CD4-positive, alpha-beta T cell treated with Interferon alpha-2 for 1 hour (primary cell): ENCODE measurements at places on chromosomes 4 and X.

- DNase-seq = no peak
These were observed 200.5 kb downstream of the CENPC start for GRCh38 chr4:67344594-67345380.

- no peak for DNase-seq
These were observed 498.4 kb downstream of the BCOR start for GRCh38 chrX:39599339-39599738.

GRCh38 chr4:1218634-1219565 is 30.0 kb downstream of the CTBP1 start:
- DNase-seq = no peak

GRCh38 chr4:117063961-117064696 is 21.2 kb downstream of the TRAM1L1 start:
- DNase-seq = no peak

GRCh38 chrX:66912417-66912816 is 273.5 kb upstream of the EDA2R start:
- DNase-seq = no peak

DNA sequence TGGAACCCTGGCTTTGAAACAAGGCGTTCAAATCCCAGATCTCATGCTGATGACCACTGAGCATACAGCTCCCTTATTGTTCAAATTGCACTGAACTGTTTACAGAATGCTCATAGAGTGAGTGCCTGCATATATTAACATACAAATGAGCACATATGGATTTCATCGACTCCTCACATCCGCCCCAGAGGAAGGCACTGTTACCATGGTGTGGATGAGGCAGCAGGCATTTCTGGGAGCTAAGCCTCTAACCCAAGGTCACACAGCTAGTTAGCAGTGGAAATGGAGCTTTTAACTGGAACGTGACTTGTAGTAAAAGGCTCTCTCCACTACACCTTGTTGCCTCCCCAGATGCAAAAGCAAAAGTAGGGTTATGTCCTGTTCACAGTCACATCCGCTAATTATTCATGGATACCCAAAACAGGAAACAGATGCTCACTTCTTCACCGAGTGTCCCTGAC is 289.7 kb downstream of the STK32B start:
- DNase-seq = no peak

GRCh38 chrX:54495814-54496516 is at the start of gene FGD1:
Gene FGD1 (minus strand): TSS chrX:54496234. CDS start chrX:54495432, 802 bp downstream.
- peak; percentile 21 for DNase-seq

- DNase-seq = no peak
These were observed 20.4 kb downstream of the FLNA start for GRCh38 chrX:154354013-154354412.

GRCh38 chrX:68234171-68234910 is 199.0 kb downstream of the OPHN1 start:
- DNase-seq = no peak

GRCh38 chr4:143386812-143387211 is 50.1 kb downstream of the GAB1 start:
- DNase-seq = no peak

DNA sequence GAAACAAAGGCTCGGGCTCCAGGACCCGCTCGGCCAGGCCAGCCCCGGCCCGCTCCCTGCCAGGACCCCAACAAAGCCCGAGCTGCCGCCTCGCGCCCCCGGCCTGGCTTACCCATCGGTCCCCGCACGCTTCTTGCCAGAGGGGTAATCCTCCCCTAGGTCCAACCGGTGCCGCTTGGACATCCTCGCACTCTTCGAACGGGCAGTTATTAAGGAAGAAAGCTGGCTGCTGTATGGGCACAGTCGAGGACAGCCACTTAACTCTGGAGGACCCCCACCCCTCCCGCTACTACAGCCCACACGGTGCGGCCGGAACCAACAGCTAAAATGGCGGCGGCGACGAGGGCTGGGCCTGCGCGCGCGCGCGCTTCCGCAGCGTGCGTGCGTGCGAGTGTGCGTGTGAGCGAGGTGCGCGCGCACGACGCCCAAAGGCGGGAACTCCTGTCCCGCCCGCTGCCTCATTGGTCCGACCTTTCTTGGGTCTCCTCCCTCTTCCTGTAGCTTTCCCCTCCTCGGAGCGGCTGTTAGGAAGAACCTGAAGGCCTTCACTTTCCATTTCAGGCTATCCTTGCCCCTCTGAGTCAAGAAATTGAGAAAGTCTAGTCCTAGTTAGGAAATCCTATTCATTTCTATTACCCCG is at the start of gene DHX15:
TSS of gene DHX15 (minus strand) at position 344 of the 640 bp plus-strand sequence. CDS start at position 183, 161 bp downstream.
- DNase-seq = peak; percentile 96

GRCh38 chr4:87326460-87326859 is 3.8 kb upstream of the HSD17B13 start:
- DNase-seq = no peak

DNA sequence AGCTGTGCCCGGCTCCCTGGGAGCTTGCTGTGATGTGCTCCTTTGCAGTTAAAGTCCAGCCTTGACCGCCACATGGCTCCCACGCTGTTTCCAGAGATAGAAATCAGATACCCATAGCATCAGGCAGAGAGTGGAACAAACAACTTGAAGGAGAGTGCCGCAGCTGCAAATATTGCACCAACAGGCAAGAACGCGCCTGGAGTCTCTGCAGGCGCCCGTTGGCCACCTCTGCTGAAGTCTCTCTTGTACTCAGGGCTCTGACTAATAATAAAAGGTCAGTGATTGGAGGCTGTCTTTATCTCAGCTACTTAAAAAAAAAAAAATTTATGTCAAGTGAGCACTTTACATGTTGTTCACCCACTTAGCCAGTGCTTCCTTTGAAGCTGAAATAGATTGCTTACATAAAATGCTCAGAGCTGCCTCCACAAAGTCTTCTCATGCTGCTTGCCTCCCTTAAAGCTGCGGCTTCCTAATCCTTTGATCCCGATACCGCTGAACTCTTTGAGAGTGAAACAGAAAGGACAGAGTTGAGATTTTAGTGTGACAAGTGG is 30.9 kb upstream of the TENM3 start:
- DNase-seq = no peak

DNA sequence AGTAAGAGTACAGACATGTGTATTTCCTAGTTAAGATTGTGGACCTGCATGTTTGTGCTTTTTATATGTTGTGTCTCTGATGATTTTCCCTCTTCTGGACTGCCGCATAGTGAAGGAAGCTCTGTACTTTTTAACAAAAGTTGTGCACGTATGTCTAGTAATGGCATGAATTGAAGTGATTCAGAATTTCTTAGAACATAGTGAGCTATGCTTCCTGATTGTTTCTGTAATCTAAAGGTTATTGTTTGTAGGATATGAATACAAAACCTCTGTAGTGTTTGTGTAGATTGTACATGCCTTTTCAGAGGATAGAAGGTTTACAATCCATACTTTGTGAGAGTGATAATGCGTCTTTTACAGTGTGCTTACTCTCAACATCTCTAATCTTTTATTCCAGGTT is 37.0 kb upstream of the NUDT6 start:
- no peak for DNase-seq

- no peak for DNase-seq
These were observed 20.3 kb upstream of the VEGFD start for GRCh38 chrX:15404401-15405096.

- DNase-seq = no peak
These were observed 355.4 kb upstream of the NDST3 start for GRCh38 chr4:117678861-117679260.

DNA sequence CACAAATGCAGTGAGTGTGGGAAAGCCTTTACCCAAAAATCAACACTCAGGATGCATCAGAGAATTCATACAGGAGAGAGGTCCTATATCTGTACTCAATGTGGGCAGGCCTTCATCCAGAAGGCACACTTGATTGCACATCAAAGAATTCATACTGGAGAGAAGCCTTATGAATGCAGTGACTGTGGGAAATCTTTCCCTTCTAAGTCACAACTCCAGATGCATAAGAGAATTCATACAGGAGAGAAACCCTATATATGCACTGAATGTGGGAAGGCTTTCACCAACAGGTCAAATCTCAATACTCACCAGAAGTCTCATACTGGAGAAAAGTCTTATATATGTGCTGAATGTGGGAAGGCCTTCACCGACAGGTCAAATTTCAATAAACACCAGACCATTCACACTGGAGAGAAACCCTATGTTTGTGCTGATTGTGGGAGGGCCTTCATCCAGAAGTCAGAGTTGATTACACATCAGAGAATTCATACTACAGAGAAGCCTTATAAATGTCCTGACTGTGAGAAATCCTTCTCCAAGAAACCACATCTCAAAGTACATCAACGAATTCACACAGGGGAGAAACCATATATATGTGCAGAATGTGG is 79.3 kb downstream of the ZNF81 start:
- no peak for DNase-seq

DNA sequence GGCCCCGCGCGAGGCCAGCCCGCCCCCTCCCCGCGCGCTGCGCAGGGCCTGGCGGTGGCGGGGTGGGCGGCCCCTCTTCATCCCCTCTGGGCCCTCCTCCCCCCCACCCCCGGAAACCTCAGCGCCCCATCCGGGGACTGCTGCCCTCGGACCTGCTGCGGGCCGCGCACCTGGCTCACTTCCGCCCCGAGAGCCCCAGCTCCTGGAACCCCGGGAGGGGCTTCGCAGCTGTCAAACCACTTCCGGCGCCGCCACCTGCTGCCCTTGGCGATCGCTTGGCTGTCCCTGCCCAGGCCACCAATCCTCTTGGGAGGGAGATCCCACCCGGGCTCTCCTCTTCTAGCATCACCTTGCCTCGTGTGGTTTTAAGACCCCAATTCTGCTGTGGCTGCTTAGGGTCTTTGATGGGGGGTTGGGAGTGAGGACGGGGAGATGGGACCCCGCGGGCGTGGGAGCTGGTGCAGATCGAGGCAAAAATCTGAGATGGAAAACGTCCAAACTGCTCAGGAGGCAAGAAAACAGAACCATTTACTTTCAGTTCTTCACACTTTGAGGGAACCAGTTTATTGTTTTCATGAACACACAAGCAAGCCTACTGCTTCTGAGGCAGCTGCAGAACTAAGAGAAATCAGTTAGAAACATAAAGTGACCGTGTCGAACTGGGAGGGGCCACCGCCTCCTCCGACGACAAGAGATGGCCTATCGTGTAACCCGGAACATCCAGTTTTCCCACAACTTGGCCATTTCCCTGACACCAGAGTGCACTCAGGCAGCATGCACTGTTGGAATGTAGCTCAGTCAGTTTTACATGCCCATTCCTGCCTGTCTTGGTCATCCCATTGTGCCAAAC is 754 bp downstream of the MTMR1 start:
- DNase-seq = peak; percentile 76

DNA sequence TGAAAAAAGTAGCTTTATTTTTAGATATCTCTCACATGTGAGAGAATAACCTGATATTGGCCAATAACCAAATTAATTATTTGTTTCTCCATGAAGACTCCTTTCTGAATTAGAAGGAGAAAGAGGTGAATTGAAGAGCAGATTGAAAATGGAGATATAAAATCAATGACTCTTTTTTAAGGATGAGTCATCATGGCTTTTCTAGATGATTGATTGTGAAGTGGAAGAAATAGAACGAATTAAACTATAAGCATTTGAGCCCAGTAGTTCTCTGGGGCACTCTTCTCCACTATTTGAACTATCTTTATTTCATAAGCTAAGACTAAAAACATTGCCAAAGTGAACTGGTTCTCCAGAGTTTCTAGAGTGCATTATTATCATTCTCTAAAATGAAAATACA is 137.2 kb upstream of the EDNRA start:
- no peak for DNase-seq

GRCh38 chrX:530726-531610 is 99.6 kb upstream of the SHOX start:
- DNase-seq = no peak

DNA sequence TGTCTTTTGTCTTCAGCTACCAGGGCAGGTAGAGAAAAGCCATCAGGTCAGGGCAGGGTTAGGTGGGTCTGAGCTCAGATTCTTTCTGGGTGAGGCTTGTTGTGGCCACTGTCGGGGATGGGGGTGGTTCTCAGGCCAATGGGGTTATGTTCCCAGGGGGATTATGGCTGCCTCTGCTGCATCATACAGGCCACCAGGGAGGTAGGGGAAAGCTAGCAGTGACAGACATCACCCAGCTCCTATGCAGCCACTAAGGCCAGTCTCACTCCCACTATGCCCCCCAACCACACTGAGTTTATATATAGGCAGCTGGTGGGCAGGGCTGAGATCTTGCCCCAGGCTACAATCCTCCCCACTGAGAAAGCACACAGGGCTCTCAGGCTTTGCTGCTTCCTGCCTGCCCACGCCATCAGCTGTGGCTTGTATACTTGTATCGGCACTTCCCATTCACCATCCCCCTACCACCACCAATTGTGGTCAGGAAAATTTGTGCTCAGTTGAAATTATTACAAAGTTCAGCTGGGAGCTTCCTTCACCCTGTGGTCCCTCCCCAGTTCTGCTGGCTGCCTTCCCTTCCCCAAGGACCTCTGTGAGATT is 72.6 kb upstream of the PTPN13 start:
- no peak for DNase-seq

DNA sequence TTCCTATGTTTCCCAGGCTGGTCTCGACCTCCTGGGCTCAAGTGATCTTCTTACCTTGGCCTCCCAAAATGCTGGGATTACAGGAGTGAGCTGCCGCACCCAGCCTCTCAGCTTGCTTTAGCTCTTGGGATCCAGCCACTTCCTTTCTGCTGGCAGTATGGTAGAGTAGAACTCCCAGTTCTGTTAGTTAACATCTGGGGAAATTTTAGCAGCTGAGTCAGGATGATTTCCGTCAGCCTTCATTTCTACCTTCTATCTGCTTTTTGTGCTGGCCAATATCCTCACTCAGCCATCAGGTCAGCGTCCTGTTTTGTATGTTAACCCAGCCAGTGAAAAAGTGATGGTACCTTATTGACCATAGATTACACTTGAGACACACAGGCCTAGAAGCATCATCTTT is 59.3 kb upstream of the GPC4 start:
- DNase-seq = no peak

DNA sequence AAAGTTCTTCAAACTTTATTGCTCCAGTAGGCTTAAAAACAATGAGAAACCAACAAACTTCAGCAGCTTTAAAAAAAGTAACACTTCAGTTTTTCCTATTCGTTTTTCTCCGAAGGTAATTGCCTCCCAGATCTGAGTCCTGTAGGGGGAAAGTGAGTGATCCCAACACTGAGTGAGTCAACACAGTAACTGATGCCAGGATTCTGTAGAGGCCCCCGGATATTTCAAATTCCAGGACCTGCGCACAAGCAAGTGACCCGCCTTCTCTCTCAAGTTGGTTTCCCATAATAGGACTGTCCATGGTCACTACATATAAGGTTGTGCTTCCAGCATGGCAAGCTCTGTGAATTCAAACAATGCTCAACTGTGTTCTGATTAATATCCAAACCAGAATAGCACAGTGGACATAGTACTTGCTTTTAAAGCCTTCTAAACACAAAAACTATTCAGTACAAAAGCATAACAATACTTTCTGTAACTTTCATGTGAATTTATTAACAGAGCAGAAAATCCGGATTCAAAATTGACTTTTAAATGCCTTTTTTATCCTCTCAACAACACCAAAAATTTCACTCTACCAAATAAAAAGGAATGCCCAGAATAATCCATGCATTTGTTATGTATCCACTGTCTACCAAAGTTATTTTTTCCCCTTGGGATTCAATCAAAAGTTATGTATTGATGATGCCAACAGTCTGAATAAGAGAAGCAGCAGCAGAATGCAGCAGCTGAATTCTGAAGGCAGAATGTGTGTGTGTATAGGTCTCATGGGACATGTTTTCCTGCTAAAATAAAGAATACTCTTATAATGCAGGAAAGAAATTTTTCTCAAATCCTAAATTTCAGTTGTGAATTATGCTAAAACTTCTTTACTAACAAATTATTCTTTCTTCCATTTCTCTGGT is at the start of gene DMD:
TSS of gene DMD (minus strand) at position 194 of the 905 bp plus-strand sequence. CDS start 237 bp downstream, outside the sequence.
- DNase-seq = no peak

GRCh38 chr4:39655876-39656275 is 17.2 kb upstream of the SMIM14 start:
- no peak for DNase-seq
